ENCODE measurements at places on chromosomes 12 and 14. TPM values are rescaled to one million over a fixed set of nuclear protein-coding genes. Genes with fewer than 3 reads are reported as not detected.
A peak's percentile ranks its signal among the peaks of the same experiment; 100 is the strongest.

Gene MMP19
- 14.3 TPM for total RNA-seq

Gene LTBR
- total RNA-seq, result 17.0 TPM

Gene SRSF5
- 245 TPM for total RNA-seq

DNA sequence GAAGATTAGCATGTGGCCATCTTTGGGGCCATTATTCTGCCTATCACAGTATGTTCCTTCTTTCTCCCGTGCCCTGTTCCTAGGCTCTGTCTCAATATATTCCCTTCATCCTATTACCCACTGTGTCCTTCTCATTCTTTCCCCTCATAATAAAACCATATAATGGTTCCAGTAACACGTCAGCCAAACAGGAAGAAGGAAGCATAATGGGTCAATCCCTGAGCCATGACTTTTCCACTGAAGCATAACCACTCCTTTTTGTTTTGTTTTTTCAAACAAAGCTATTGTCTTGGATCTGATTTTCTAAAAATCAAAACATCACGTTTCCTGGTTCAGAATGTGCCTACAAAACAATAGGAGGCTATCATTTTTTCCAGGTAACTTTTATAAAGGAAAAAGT, 21.3 kb upstream of the RHOJ start:
- no peaks in the 10 kb centered on the region for H3K27me3 ChIP-seq
- no peak for DNase-seq
- H3K36me3 ChIP-seq, result no peaks in the 10 kb centered on the region
- no peak overlapping the region for H3K27ac ChIP-seq
- H3K4me3 ChIP-seq, result no peak overlapping the region

- no peak overlapping the region for H3K27ac ChIP-seq
- DNase-seq, result no peak
- no peaks in the 10 kb centered on the region for H3K36me3 ChIP-seq
- no peaks in the 10 kb centered on the region for H3K27me3 ChIP-seq
- H3K4me3 ChIP-seq, result no peak overlapping the region
Observed at GRCh38 chr12:122012184-122012583, 9.5 kb upstream of the BCL7A start.

GRCh38 chr14:50100805-50101204, 15.6 kb downstream of the VCPKMT start:
- no peak overlapping the region for H3K27ac ChIP-seq
- DNase-seq, result no peak
- peaks cover 10% of the 10 kb centered on the region for H3K4me1 ChIP-seq
- no peak overlapping the region for H3K4me3 ChIP-seq

DNA sequence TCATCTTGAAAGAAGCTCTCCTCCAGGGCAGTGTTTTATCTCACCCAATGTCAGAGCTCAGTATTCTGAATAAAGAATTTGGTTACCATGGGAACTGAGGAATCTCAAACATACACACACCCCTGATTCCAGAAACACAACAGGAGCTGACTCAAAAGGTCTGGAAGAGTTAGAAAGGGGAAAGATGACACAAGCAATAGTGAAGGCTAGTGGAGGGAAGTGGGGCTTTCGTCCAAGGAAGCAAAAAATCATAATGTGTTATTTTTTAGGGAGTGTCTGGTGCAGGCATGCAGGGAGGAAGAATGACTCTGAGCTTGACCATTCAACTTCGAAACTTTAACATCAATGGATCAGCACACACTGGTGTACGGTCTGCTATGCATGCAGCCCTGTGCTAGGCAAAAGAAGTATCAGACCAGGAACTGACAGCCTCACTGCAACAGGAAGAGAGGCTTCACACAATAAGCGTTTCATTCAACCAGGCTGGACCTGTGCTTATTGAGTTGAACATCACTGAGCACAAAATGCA, 20.3 kb downstream of the HEBP1 start:
- H3K4me1 ChIP-seq, result peaks cover 25% of the 10 kb centered on the region
- H3K27ac ChIP-seq, result no peak overlapping the region
- H3K4me3 ChIP-seq, result no peak overlapping the region

Gene GYS2
- total RNA-seq, result not detected

Gene NAA30
- 15.1 TPM for total RNA-seq

DNA sequence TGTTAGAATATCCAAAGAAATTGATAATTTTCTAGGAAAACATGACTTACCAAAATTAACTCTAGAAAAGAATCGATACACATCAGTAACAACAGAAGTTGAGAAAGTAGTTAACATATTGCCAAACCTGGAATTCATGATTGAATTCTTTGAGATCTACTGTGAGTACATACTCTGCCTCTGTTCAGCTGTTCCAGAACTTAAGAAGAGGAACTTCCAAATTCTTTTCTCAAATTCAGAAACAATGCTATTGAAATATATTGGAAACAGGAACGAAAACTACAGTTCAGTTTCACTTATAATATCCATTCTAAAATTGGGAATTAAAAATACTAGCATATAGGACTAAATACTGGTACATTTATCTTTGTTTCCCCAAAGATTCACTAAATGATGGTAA, 57.9 kb downstream of the MARK3 start:
- no peak for DNase-seq
- no peaks in the 10 kb centered on the region for H3K27me3 ChIP-seq
- no peak overlapping the region for H3K4me3 ChIP-seq
- H3K36me3 ChIP-seq, result peaks cover 10% of the 10 kb centered on the region

Gene FOXG1
- not detected for total RNA-seq

- no peaks in the 10 kb centered on the region for H3K4me1 ChIP-seq
- no peak overlapping the region for H3K4me3 ChIP-seq
- no peak overlapping the region for H3K27ac ChIP-seq
Observed at GRCh38 chr14:75697918-75698317, 36.9 kb downstream of the TTLL5 start.

DNA sequence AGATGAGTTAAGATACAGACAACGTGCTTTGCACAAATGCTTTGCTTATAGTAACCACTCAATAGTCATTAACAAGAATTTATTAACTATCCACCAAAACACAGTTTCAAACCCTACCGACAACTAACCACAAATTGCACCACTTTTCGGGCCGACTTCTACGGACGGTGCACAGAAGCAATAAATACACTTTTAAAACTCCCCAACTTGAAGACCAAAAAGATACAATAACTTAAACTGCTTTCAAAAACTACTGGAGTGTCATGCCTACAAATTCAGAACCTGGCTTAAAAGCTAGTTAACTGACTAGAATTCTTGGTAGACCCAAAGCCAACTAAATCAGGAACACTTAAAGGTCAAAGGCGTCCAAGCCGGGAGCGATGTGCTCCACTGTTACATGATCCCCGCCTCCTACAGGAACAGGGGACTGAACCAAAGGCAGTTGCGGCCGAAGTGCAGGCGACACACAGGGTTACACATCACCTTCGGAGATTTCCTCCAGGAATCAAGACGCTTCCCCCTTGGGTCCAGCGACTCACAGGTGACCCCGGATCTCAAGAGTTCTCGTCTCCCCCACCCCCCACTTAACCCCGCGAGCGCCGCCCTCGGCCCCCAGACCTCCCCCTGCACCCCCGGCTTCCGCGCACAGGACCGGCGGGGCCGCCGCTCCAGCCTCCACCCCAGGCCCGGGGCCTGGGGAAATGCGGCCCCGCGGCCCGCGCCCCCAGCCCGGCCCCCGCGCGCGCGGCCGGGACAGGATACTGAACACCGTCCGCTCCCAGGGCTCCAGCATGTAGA, 507 bp downstream of the SPTSSA start:
- no peaks in the 10 kb centered on the region for H3K27me3 ChIP-seq
- peak overlapping the region; percentile 87 for H3K27ac ChIP-seq
- peak overlapping the region; percentile 92 for H3K4me3 ChIP-seq
- peaks cover 2% of the 10 kb centered on the region for H3K36me3 ChIP-seq
- DNase-seq, result no peak
- peaks cover 26% of the 10 kb centered on the region for H3K4me1 ChIP-seq

DNA sequence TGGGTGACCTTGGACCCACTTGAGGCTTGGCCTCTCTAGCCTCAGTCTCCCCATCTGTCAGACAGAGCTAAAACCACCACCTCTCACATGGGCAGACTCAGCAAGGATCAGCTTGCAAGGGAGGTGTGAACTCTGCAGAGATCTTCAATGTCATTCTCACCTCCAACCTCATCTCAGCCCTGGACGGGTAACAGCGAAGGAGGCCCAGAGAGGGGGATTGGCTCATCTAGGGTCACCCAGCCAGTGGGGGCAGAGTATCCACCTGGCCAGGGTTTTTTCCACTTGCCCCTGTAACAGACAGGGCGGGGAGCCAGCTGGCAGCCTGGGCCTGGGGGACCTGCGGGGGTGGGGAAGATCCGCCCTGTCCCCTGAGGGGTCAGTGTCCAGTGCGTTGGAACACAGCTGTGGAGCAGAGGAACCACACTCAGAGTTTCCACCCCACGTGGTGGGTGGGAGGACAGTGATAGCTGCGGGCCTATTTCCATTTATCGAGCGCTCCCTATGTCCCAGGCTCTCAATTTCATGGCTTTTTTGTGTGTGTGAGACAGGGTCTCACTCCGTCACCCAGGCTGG, 27.4 kb downstream of the DTX1 start:
- no peak overlapping the region for H3K4me3 ChIP-seq
- DNase-seq, result no peak
- H3K27ac ChIP-seq, result no peak overlapping the region
- peaks cover 38% of the 10 kb centered on the region for H3K27me3 ChIP-seq
- H3K4me1 ChIP-seq, result peaks cover 3% of the 10 kb centered on the region

GRCh38 chr12:63880742-63881263, 36.3 kb downstream of the SRGAP1 start:
- H3K27me3 ChIP-seq, result no peaks in the 10 kb centered on the region
- H3K4me1 ChIP-seq, result peaks cover 12% of the 10 kb centered on the region
- H3K36me3 ChIP-seq, result peaks cover 7% of the 10 kb centered on the region
- H3K27ac ChIP-seq, result no peak overlapping the region

DNA sequence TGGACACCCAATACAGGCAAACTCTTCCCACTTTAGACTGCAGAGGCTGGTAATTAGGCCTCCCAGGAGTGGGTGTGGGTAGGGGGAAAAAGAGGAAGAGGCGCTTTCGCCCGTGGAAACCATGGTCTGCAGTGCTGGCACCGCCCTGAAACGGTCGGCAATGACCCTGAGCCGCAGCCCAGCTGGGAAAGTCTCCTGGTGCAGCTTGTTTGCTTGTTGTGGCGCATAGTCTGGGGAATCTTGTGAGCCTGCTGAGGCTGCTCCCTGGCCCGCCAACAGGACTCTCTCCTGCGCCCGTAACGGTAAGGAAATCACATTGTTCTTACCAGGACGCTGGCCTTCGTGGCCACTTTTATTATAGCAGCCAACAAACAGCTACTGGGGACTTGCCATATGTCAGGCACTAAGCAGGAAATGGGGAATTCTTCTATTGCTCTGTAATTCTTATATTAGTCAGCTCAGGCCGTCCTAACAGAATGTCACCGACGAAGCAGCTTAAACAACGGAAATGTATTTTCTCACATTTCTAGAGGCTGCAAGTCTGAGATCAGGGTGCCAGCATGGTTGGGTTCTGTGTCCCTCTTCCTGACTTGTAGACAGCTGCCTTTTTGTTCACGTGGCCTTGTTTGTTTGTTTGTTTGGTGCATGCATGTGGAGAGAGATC, 52.5 kb upstream of the RIN3 start:
- no peaks in the 10 kb centered on the region for H3K36me3 ChIP-seq
- H3K4me1 ChIP-seq, result peaks cover 17% of the 10 kb centered on the region
- no peak overlapping the region for H3K4me3 ChIP-seq
- H3K27me3 ChIP-seq, result no peaks in the 10 kb centered on the region
- peak; percentile 64 for DNase-seq
- no peak overlapping the region for H3K27ac ChIP-seq

- H3K4me3 ChIP-seq, result no peak overlapping the region
- no peak for DNase-seq
- H3K27ac ChIP-seq, result no peak overlapping the region
Observed at GRCh38 chr14:63715360-63715759, 12.5 kb downstream of the SGPP1 start.

DNA sequence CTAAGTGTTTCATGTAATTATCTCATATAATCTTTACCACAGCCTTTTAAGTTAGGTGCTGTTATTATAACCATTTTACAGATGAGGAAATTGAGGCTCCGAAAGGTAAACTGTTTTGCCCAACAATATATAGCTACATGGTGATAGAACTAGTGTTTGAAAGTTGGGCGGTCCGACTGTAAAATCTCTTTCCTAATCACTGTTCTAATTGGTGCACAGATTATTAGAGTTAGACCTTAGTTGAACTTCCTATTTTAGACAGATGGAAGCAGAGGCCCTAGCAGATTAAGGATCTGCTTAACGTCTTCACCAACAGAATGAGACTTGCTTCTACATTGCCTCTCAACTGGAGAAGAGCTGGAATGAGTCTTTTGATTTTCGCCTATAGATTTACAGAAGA, 30.0 kb upstream of the DUSP6 start:
- H3K4me1 ChIP-seq, result peaks cover 36% of the 10 kb centered on the region
- H3K27me3 ChIP-seq, result no peaks in the 10 kb centered on the region
- H3K4me3 ChIP-seq, result no peak overlapping the region
- H3K36me3 ChIP-seq, result no peaks in the 10 kb centered on the region
- DNase-seq, result no peak

- no peaks in the 10 kb centered on the region for H3K36me3 ChIP-seq
- H3K27ac ChIP-seq, result no peak overlapping the region
- no peak overlapping the region for H3K4me3 ChIP-seq
- peaks cover 62% of the 10 kb centered on the region for H3K27me3 ChIP-seq
- no peak for DNase-seq
Observed at GRCh38 chr12:10498042-10498441, 7.6 kb upstream of the EIF2S3B start.

Gene GNB3
- 8.3 TPM for total RNA-seq

GRCh38 chr12:68043435-68043834, 54.2 kb downstream of the IFNG-AS1 start:
- peaks cover 4% of the 10 kb centered on the region for H3K4me1 ChIP-seq
- no peaks in the 10 kb centered on the region for H3K36me3 ChIP-seq
- DNase-seq, result no peak
- H3K27me3 ChIP-seq, result peaks cover 10% of the 10 kb centered on the region
- H3K4me3 ChIP-seq, result no peak overlapping the region

DNA sequence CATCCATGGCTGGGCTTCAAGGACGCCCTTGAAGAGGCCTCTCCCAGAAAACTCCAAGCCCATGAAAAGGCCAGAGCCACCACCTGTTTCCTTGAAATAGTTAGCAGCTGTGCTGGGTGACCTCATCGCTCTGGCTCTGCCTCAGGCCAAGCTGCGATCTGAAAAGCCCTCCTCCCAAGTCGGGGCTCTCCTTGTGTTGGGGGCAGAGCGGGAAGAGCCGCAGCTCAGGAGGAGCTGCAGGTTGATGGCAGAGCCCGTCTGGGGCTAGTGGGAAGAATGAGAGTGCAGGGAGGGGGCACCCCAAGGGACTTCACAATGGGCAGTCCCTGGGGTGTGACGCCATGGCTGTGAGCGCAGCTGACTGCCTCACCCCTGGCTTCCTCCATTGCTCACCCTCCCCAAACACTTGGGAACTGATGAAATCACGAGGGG, 50.0 kb upstream of the STON2 start:
- H3K27ac ChIP-seq, result no peak overlapping the region
- no peak overlapping the region for H3K4me3 ChIP-seq
- no peak for DNase-seq
- H3K36me3 ChIP-seq, result no peaks in the 10 kb centered on the region

Gene CSAD
- total RNA-seq, result 47.0 TPM

DNA sequence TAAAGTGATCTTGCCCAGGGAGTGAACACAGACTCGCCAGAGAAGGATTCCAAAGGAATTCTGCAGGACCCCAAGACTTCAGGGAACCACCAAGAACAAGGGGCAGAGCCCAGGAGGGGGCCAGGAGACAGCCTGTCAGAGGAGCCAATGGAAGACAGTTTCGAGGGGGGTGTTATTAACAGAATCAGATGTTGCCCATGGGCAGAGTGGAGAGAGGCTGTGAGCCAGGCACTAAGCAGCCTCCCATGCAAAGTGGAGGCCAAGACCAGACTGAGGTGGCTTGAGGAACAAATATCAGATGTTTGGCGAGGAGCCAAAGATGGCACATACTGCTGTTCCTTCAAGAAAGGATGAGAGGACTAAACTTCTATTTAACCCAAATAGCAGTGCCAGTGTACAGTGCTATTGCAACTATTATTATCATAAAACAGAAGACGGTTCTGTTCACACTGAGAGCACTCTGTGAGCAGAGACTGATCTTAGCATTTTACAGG, 12.6 kb downstream of the APPL2 start:
- no peak for DNase-seq
- peaks cover 49% of the 10 kb centered on the region for H3K36me3 ChIP-seq
- H3K27me3 ChIP-seq, result no peaks in the 10 kb centered on the region
